NCI-H2081 (cell line): ENCODE measurements at places on chromosomes 3 and 15.

DNA sequence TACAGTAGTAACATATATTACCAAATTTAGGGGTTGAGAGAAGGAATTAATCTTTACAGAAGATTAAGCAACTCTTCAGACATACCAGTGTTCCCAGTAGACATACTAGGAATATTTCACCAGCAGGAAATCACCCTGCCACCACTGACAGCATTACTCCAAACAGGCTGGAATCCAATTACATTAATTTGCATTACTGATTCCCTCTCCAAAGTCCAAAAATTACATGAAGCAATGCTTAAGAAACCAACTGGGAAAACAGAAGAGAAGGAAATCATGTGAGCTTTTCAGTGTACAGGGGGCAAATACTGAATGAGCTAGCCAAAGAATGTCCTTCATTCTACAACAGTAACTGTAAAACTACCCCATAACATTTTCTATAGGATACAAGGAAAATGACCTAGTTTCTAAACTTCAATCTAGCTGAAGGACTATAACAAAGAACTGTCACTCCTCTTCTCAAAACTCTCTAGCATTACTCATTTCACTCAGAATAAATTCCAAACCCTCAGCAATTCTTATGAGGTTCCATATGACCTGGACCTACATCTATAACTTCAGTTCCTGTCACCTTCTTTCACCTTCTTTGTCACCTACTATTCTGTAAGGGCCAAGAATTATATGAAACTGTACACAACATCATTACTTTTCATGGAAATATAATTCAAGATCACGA lies 72.7 kb downstream of the INO80 start:
- DNase-seq = no peak

DNA sequence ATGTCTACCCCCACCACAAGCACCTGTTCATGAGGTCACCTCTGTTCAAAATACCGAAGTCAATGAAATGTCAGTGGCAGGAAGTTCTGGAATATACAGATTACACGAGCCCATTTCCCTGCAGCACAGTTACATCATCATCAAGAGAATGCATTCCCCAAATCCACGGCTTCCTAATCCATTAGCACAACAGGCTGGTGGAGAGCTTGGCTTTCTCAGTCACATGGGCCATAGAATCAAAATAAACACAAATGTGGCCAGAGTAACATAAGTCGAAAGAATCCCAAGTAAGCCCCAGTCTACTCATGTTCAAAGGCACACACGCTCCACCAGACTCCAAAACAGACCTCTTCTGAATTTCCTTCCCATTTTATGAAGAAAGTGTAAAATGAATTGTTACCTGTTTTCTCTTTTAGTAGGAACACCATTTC lies 419.3 kb downstream of the MAGI1 start:
- no peak for DNase-seq

DNA sequence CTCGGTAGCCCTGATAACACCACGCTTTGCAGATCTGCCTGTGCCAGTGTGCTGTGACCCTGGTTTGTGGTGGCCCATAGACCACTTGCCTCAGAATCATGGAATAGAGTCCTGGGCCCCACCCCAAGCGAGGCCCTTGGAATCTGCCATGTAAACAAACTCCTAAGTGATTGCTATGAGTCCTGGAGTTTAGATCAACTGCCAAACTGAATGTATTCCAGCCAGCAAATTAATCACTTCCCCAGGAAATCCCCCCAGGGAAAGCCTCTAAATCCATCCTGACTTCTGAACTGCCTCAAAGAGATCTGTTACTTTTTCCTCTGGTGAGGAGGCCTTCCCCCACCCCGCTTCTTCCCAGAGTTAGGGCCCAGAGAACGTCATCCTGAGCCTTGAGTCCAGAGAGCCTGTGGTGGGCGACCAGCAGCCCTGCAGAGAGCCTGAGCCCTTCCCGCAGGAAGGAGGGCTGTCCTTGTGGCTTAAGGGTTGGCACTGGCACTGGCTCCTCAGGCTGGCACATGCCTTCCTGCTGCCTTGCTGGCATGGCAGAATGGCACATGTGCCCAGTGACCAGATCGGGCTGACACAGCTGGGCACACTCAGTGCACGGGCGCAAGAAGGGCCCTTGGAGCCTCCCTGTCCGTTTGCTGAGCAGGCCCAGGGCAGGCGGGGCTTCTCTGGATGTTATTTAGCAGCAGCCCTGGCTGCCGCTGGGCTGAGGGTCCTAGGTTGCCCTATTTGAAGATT lies 50.6 kb upstream of the PLXNA1 start:
- no peak for DNase-seq

- DNase-seq = no peak
These were observed 245.0 kb downstream of the KLF13 start for GRCh38 chr15:31571676-31572075.

DNA sequence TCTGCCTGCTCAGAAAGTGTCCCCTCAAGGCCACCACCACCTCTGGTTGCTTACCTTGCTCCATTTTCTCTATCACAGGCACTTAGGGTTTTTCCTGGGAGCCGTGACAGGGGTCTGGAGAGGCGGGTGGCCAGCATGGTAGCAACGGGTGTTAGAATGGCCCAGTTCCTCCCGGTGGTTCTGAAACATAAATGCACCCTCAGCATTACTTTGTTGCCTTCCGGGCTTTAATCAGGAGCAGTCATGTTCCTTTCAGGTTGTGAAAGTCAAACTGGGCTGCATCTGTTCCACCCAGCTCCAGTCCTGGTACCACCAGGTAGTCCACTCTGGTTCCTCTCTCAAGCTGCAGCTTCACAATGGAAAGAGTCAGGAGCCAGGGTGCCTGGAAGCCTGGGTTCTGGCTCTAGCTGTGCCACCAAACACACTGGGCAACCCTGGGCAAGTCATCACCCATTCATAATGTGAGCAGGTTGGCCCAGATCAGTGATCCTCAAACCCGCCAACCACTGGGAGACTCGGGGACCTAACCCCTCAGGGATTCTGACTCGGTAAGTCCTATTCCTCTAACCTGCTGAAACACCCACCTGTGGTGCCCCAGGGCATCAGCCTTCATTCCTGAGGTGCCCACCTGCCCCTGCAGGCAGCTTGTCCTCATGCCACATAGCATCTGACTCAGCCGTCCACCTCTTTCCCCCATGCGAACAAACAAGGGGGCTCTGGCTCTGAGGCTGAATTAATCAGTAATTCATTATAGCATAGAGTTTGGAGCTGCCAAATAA lies 9.3 kb downstream of the BDH1 start:
- no peak for DNase-seq

- DNase-seq = no peak
These were observed 45.8 kb upstream of the SEC13 start for GRCh38 chr3:10366651-10367101.

GRCh38 chr3:32310918-32311839 lies 72.7 kb downstream of the CMTM8 start:
- DNase-seq = no peak

DNA sequence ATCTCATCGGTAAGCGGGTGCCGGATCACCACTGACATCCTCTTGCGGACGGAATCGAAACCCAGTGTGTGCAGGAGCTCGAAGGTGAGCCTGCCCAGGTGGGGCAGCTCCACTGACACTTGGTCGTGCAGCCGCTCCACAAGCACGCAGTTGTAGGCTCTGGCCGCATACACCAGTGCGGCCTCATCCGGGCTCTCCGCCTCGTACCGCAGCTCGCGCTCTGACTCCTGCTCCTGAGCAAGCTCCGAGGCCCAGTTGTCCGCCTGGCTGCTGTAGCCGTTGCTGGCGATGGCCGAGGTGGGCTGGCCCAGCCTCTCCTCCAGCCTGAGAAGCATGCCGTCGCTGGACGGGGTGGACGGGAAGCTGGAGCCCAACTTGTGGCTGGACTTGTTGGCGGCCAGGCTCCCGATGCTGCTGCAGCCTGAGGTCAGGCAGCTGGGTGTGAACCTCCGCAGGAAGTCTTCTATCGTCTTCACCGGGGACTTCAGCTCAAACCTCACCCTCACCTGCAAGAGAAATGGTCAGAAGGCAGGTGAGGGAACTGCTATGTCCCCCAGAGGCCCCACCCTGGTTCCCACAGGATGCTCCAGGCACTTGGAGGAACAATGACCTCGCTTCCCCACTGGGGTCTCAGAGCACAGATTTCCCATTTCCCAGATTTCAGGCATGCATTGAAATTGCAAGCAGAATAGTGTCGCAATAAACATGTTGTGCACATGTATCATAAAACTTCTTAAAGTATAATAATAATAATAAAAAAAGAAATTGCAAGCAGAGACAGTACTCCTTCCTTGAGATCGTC lies 149.2 kb downstream of the ATP10A start:
- no peak for DNase-seq

DNA sequence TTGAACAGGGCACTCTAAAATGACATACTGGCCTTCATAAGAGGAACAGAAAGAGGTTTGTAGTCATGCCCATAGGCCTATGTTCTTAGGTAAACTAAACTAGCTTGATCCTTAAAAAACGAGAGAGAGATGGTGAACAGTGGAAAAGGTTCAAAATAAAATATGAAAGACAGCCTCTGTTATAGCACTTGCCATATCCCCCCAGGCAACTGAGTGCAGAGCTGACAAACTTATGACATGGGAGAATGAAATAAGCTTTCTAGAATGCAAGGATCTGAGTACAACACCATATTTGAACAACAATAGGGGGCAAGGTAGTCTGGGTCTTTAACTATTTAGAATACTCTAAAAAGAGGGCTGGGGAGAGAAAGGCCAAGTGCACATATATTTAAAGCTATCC lies 700.6 kb upstream of the CFAP20DC start:
- no peak for DNase-seq

DNA sequence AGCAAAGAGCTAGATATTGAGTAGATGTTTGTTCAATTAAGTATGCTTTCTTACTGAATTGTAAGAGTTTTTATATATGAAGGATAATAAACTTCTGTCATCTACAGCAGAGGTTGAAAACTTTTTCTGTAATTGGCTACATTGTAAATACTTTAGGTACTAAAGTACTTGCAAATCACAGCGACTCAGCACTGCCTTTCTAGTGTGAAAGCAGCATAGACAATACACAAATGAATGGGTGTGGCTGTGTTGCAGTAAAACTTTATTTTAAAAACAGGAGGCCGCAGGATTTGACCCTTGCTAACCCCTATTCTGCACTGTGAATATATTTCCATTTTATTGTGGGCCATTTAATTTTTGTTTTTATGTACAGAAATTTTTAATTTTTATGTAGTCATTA lies 104.3 kb upstream of the TMC3 start:
- DNase-seq = no peak

- no peak for DNase-seq
These were observed 43.6 kb upstream of the KLF13 start for GRCh38 chr15:31283043-31283442.

DNA sequence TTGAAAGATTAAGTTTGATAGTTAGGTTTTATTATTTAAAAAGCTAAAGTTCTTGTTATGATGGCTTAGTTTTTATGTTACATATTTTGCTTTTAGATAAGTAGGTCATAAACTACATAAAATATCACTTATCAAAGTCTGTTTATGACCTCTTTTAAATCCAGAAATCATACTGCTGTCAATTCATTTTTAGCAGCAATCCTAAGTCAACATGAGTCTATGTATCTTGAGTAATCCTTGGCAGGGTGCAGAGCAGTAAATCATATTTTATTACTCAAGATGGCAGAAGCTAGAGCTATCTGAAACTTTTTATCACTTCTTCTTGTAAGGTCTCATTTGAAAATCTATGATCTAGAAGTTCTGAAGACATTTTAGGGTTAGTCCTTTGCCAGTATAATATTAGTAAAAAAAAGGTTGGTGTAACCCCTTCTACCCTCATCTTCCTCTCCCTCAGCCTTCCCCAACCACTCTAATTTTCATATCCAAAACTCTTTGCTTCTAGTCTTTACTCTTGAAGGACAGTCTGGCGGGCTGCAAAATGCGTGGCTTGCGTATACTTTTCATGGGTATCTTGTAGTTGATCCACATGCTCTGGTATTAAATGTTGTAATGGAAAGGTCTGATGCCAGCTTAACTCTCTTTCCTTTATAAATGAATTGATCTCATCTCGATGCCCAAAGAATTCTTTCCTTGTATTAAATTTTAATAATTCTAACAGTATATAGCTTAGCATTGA lies 134.0 kb upstream of the THRB start:
- DNase-seq = no peak

- DNase-seq = no peak
These were observed 95.7 kb downstream of the CPN2 start for GRCh38 chr3:194255252-194256039.

- no peak for DNase-seq
These were observed 7.3 kb downstream of the FAM131A start for GRCh38 chr3:184344579-184345316.

DNA sequence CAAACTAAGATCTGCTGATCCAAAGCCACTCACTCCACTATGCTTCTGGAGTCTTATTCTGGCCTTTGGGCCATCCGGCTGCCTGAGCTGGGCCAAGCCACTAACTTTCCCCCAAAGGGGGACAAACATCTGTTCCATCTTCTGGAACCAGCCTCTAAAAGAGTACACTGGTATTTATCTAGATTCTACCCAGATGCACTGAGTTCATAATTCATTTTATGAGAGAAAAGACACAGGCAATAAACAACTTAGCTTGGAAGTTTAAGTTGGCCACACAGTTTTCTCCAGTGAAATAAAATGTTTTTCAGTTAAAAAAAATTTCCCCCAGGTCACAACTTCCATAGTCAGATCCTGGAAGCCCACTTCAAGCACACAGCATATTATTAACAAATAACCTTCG lies 80.1 kb upstream of the ARHGEF3 start:
- no peak for DNase-seq

DNA sequence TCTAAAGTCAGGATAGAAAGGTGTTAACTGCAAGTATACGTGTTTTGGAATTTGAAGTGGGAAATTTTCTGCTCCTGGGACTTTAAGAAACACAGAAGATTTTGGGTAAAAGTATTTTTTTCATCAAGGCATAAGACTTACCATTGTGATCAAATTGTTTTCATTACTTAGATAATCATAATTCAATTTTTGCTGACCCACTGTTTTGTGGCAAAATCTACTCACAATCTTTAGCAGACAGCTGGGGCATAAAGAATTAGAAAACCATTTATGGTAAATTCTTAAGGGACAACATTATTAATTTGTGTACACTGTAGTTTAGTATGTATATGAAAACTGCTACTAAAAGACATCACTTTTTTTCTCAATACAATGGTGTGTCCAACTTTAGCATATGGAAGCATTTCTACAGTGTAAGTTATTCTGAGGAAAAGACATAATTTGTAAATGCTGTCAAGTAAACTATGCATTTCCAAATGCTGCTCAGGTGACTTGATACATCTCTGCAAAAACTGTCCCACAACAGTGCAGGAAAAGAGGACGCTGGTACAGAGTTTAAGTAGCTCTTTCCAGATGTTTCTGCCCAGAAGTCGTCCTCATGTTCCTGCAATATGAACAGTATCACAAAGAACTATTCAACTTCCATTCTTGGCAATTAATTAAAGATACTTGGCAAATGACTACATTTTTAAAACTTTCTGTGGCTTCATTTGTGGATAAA lies 52.3 kb downstream of the THSD4 start:
- DNase-seq = no peak

DNA sequence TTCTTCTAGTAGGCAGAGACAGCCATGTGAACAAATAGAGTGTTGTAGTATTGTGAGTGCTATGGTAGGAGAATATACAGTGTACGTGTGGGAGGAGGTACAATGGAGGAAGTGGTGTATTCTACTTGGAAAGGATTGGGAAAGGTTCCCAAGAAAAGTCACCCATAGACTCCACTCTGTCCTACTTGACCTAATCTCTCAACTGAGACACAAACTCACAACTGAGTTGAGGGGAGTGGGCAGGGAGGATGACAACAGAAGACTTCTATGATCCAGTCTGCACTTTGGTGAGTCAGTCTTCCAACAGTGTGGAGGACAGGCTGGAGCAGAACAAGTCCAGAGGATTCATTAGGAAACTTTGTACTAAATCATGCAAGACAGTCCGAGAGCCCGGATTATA lies 28.8 kb upstream of the AQP9 start:
- DNase-seq = no peak

- DNase-seq = no peak
These were observed 246.3 kb upstream of the KBTBD8 start for GRCh38 chr3:66751842-66752241.
